ENCODE measurements at places on chromosomes 6 and 20.

GRCh38 chr6:5782783-5783547 lies 223.8 kb downstream of the NRN1 start:
- DNase-seq: no peak

DNA sequence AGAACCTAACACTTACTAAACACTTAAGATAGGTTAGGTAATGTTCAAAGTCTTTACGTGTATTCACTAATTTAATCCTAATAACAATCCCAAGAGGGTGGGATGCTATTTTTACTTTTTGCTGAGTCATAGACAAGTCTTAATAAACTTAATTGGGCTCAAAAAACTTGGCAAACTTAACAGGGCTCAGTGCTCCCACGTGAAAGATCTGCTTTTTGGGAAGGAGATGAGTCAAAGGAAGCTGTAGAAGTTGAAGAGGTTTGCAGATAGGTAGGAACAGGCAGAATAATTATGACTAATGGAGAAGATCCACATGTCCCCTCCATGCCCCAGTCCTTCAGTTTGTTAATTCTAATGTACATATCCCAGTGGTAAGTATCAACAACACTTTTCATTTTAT lies 44.5 kb upstream of the STMND1 start:
- no peak for DNase-seq

DNA sequence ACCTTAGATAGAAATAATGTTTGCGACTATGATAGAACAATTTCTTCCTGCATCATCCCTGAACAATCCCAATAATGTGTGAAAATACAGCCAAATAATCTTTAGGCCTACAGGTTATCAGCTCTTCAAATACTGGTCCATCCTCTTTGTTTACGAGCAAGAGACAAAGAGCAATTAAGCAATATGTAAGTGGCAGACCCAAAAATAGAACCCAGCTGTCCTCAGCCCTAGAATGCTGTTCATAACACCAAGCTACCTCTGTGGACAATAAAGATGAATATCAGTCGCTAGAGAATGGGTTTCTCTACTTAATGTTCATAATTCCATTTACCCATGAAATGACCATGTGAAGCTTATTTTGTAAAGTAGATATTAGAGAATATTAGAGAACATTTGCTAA lies 28.4 kb upstream of the OSTM1 start:
- DNase-seq: no peak

DNA sequence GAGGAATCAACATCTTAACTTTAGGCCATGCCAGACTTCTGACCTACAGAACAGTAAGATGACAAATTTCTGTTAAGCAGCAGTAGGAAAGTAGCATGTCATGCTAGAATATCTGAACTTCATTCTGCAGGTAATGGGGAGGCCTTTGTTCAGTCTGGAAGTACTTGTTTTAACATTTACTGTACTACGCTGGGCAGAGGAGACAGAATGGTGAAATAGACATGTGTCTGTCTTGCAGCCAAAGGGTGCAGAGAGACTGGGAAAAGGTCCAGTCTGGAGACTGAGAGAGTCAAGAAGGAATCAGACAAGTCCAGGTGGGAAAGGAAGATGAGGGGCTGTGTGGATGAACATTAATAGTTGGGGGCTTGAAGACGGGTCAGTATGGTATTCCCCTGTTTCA lies 17.5 kb upstream of the ZBTB2 start:
- no peak for DNase-seq

- no peak for DNase-seq
Measured at GRCh38 chr6:9482030-9482738, 932.7 kb downstream of the TFAP2A start.

DNA sequence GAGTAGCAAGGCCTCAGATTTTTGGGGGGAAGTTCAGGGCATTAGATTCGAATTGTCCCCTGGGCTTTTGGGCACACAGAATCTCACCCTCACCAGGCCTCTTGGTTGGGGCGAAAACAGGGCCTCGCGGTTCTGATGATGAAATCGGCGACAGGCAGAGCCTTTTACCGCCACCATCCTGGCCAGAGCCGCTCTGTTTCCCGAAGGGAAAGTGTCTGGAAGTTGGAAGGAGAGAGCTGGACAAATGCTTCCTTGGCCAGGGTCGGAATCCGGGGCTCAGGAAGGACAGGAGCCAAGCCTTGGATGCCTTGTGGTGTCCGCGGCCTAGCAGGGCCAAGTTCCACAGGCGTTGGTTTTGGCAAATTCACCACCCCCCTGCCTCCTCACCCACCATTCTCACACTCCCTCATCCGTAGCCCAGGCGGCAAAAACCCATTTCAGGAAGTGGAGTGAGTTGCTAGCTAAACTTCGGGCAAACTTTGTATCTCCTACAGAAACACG lies 3.5 kb upstream of the TFAP2A start:
- DNase-seq: no peak

DNA sequence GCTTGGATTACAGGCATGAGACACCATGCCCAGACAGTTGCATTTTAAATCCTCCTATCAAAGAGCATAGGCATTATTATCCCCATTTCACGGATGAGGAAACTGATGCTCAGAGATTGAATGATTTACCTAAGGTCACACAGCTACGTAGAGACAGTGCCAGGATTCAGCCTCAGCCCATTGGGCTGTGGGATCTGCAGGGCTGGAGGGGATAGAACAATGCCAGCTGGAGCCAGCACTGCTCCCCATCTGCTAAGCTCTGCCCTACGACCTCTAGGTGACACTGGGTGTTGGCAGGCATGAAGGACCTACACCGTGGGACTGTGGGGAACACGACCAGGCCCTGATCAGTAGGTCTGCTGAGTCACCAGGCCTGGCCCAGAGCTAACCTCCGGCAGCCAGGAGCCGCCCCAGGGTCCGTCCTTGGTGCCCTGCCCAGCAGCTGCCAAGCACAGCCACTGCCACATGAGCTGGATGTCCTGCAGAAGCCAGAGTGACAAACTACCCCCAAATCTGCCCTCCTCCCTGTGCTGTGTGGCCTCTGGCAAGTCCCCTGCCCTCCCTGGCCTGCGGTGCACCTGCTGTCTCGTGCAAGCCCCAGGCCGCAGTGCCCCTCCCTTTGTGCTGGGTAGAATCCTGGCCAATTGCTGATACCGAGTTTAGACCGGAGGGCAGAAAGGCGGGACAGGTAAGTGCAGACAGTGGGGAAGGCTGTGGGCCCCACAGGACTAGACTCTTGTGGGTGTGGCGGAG lies 47.6 kb upstream of the PTGIS start:
- no peak for DNase-seq

GRCh38 chr6:80340686-80341085 lies 234.2 kb downstream of the BCKDHB start:
- no peak for DNase-seq

- DNase-seq: no peak
Measured at GRCh38 chr6:125414507-125414906, 112.7 kb upstream of the HDDC2 start.

- DNase-seq: no peak
Measured at GRCh38 chr6:70415247-70415646, 1.9 kb downstream of the FAM135A start.

Measured in GM12878 (cell line).